ENCODE measurements at places on chromosomes 7 and 10.

DNA sequence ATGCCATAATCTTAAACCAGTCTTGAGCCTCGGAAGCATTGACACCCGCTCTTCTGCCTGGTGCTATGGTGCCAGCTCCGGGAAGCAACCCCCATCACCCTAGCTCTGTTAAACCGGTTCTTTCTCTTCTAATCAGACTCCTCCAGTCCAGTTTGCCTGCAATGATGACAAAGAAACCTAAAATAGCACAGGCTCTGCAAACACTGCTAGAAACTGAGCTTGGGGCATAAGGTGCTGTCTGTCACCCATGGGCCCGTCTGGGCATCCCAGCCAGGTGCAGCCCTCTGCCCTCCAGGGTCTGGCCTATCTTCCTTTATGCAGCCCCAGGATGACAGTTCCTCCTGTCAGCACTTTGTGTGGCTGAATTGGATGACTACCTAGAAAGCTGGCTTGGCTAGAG, 14.2 kb upstream of the CAMK2G start:
- DNase-seq, result no peak

- DNase-seq, result no peak
These were observed 57.1 kb upstream of the KMT2E start for GRCh38 chr7:104956753-104957450.

DNA sequence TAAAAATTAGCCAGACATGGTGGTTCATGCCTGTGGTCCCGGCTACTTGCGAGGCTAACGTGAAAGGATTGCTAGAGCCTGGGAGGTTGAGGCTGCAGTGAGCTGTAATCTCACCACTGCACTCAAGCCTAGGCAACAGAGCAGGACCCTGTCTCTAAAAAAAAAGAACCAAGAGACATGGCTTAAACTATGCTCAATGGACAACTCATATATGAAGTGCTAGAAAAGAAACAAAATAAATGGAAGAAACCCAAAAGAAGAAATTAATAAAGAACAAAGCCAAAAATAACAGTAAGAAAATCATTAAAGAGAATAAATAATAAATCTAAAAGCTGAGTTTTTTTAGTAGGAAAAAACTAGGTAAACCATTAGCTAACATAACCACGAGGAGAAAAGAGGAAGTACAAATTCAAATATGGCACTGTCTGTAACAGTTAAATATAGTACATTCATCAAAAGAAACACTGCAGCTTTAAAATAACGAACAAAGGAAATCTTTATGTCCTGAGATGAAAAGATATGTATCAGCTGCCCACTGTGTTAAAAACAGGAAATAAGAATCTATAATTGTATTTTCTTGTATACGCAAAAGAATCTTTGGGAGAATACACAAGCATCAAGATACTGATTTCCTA, 48.7 kb downstream of the UPF2 start:
- DNase-seq, result no peak

DNA sequence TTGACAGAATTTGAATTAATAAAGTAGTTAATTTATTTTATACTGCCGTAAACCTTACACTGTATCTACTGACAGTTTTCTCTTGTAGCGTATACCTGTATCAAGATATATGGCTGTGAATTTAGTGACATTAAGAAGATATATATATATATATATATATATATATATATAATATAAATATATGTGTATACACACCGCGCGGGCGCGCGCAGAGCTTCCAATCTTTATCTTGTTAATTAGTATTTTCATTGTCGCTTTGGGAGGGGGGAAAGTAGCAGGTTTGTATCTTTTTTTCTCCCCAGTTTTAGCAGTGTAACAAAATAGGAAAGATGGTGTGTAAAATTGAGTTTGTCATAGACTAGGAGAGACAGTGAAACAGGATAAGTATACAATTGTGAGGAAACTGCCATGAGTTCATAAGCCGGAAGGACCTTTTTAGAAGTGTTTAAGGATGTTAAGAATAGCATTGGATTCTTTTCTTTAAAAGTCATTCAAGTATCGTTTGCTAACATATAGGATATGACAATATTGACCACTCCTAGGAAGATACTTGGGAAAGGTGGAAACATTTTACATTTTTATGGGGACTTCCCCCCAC, 2.0 kb downstream of the PLEKHA1 start:
- DNase-seq, result no peak

DNA sequence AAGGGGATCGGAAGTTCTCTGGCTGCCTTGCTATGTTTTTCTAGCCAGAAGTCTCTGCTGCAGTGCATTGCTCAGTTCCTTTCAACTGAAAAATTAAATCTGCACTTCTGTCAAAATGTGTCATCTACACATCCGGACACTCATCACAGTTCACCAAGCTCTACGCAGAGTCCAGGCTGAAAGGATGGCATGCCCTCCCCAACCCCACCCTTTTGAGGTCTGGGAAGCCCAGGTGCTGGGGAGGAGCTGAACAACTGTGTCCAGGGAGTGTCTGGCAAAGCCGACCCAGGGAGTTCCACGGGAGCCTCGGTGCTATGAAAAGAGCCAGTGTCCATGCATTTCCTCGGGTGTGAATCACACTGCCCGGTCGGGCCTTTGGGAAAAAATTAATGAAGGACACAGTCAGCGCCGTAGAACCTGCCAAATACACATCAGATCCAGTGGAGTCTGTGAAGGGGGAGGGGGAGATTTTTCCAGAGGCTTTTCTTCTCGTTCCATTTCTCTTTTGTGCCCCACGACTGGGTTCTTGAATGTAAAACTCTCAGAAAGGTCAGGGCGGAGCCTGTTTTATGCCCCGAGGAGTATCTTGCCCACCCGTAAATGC, 757 bp upstream of the PALS2 start:
- no peak for DNase-seq

GRCh38 chr7:75040512-75040911, 33.1 kb downstream of the RCC1L start:
- no peak for DNase-seq

GRCh38 chr7:106704000-106704840, 43.3 kb upstream of the CCDC71L start:
- no peak for DNase-seq

DNA sequence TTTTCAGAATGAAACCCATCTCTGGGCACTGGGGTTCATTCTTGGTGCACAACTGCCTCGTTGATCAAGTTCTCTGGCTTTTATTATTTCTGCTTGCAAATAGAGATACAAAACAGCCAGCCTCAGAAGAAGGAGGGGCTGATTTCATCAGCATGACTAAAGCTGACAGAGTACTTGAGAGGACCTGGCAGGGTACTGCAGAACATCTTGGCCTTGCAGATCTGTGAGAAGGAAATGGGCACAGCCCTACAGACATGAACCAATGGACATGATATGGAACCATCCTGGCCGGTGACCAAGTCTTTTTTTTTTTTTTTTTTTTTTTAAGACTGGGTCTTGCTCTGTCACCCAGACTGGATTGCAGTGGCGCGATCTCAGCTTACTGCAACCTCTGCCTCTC, 240.6 kb downstream of the VTI1A start:
- no peak for DNase-seq
